Stimulated activated CD8-positive, alpha-beta memory T cell treated with anti-CD3 and anti-CD28 coated beads, Interleukin-15, amount 100 ng/mL, for 24 hours (primary cell): ENCODE measurements at places on chromosomes 1 and 21.

DNA sequence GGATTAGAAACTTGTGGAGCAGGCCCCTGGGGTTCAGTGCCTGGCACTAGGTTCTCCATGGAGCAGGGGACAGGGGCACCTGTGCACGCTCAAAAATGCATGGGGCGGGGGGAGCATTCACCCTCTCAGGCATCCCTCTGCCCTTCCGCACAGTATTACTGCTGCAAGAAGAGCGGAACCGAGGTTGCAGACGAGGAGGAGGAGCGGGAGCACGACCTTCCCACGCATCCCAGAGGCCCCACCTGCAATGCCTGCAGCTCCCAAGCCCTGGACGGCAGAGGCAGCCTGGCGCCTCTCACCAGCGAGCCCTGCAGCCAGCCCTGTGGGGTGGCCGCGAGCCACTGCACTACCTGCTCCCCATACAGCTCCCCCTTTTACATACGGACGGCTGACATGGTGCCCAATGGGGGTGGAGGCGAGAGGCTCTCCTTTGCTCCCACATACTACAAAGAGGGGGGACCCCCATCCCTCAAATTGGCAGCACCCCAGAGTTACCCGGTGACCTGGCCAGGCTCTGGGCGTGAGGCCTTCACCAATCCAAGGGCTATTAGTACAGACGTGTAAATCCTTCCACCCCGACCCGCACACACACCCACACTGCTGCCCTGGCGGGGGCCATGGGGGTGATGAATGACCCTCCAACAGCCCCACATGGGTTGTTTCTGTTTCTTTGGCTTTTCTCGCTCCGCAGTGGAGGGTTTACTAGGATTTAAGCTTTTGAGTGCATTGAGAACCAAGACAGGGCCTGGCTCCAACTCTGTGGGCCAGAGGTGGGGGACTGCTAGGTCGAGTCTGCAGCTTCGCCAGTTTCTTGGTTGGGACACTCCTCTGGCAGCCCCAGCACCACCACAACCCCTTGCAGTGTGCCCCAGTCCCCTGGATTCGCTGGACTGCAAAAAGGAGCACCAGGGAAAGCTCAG is 63.7 kb downstream of the TOR1AIP2 start:
- DNase-seq = no peak

DNA sequence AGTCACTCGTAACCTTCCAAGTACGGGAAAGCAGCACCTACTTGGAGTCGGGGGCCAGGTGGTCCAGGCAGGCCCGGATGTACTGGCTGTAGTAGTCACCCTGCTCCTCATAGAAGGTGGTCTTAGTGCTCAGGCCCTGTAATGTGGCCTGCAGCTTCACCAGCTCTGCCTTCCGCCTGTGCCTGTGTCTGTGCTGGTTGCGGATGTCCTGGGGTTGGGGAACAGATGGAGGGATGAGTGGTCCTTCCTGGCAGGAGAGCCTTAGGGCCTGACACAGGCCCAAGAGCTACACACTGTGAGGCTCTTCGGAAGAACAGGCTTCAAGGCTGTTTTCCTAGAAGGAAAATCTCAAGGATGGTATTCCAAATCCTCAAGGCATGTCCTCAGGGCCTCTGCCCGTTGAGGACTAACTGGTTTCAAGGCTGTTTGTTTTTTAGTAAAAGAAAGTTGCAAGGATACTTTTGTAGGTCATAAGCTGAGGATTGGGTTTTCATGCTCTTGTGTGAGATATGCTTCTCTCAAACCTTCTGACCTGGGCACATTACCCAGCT is 28.4 kb upstream of the MEF2D start:
- no peak for DNase-seq

DNA sequence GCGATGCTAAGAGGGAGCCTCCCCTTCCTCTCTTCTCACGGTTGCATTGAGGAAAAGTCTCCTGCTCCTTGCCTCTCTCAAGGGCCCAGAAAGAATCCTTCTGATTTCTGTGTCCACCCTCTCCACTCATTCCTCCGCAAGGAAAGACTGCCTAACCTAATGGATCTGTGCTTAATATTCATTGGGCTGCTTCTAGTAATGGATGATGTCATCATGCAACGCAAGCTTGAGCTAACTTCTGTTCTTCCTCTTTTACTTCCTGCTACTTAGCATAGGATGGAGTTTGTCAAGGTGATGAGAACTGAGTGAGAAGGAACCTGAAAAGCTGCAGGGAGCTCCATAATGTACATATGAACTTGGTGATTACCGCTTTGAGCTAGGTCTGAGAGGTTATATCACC is 35.2 kb upstream of the HMGB4 start:
- no peak for DNase-seq

DNA sequence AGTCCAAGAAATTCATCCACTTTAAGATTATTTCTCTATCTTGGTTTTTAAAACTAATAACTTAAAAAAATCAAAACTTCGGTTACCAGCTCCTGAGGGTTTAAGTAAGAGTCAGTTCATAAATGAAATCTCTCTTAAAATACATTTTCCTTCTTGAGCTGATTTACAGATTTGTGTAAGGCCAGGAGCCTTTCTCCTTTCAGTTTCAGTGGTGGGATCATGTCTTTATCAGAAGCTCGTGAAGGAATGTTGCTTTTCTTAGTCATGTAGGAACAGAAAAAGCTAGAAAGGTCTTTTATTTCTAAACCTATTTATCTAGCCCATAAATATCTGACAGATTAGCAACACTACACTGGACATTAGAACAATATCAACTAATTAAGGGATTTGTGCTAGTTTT is 390.2 kb downstream of the GPATCH2 start:
- no peak for DNase-seq

- no peak for DNase-seq
Measured at GRCh38 chr1:93095804-93096585, 16.9 kb downstream of the MTF2 start.

DNA sequence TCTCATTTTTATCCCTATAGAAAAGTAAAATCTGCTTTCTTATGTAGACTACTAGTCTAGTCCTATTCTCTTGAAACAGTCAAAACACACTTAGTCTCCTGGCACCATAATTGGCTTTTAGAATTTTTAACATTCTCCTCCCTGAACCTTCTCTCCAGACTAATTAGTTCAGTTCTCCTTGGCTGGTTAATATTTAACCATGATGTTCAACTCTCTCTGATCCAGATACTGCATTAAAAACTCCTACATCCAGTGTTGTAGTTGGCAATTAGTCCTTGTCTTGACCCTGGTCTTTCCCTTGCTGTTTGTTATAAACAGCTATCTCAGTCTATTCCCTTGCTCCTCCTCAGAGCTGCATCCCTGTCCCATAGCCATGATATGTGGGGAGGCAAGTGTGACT is 422.9 kb upstream of the BEND5 start:
- no peak for DNase-seq

DNA sequence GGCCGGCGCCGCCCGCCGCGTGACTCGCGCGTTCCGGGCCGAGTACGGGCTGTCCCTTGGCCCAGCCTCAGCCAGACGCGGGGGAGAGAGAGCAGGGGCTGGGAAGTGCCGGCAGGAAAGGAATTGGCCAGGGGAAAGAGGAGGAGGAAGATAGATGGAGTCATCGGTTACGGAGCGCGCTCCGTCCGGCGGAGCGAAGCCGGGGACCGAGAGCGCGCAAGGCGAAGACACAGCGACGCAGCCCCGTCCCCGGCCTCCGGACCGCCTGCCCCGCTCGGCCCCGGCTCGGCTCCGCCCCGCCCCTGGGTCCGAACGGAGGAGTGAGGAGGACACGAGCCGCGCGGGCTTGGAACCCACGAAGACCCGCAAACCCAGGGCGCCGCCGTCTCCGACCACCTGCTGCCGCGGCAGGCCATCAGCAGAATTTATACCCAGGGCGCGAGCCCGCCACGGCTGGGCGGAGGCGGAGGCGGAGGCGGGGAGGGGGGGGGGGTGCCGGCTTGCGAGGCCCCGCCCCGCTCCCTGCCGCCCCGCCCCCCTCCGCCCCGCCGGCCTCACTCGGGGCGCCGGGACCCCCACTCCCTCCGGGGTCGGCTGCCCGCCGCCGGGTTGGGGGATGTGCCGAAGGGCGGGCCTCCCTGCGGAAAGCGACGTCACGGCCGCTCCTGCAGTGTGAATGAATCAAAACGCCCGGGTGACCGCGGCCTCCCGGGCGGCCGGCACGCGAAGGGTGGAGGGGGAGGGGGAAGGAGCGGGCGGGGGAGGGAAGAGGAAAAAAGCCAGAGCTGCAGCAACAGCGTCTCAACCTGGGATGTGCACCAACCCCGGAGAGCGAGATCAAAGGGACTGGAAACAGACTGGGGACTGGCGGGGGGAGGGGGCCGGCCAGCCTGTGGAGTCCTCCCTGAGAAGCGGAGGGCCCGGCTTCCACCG is at the start of gene LHX4:
Gene LHX4 (plus strand): TSS at position 782 of the 933 bp plus-strand sequence. CDS start 266 bp downstream, outside the sequence.
- DNase-seq = no peak

DNA sequence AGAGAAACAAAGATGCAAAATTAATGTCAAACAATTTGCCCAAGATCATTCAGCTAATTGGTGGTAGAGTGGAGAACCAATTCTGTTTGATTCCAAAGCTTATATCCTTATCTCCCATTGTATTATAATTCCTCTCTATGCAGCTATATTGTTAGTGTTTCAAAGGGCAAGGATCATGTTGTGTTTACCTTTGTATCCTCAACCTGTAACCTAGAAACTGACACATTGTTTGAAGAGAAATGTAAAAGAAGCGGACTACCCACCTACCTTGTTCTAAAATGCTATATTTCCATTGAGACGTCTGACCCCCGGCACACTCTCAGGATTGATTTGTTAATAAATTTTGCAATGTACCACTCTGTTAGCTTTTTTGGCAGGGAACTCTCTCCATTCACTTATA is 9.3 kb downstream of the RAVER2 start:
- DNase-seq = no peak

GRCh38 chr1:117796226-117796625 is 133.2 kb downstream of the GDAP2 start:
- no peak for DNase-seq

DNA sequence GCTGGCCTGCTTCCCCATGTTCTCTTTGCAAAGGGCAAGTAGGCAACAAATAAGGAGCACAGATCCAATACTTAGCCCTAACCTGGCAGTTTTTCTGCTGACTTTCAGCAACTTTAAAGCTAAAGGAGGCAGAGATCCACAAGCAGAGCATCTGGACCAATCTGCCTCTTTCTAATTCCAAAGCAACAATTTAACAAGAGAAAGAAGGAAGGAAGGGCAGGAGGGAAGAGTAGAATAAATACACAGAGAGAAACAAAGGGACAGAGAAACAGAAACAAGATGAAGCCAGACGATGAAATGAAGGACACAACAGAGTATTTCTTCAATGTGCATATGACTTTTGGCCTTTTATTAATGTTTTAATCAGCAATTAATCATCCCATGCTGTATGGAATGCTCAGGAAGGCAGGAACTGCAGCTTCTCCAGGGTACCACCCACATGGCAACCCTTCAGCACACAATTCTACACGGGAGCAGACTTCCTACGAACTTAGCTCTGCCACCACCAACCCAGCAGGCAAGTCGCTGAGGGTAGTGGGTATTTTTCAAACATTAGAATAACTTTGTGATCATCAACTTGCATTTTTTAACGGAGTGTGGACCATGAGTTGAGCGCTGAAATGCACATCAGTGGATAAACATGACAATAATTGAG is 15.3 kb downstream of the CLCC1 start:
- no peak for DNase-seq

- DNase-seq = no peak
Measured at GRCh38 chr1:12336413-12336812, 106.6 kb downstream of the VPS13D start.

GRCh38 chr1:14345946-14346550 is 252.4 kb upstream of the KAZN start:
- DNase-seq = no peak

DNA sequence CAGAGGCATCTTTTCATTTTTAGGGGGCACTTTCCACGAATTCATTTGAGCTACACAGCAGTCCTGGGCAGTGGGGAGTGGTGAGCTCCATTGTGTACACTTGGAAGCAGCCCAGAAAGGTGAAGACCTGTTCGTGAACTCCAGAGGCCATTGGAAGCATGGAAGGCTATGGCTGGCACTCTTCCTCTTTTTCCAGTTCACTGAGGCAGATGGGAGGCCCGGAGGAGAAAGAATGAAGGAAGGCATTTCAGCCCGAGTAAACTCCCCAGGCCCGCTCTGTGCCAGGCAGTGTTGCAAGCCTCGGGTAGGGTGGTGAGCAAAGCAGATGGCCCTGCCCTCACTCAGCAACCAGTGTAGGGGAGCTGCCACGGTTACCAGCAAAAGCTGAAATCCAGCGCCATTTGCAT is 673 bp upstream of the DHCR24 start:
- DNase-seq = no peak

- DNase-seq = no peak
Measured at GRCh38 chr1:221637641-221638041, 104.2 kb downstream of the DUSP10 start.

DNA sequence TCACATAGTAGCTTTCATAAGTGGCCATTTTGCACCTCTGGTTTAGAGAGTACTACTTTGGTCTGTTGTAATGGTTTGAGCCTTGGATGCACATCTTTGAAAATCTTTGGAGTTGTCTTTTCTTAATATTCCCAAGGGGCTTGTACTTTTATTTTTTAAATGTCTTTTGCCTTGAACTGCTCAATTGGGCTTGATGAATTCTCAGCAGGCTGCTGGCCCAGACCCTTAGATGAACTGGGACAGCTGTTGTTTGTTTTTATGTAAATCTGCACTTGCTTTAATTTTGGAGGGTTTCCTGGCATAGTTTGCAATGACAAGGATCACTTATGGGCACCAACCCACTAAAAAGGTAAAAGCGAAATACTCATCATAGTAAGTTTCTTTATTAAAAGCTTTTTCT is 24.9 kb downstream of the NGF start:
- DNase-seq = no peak

DNA sequence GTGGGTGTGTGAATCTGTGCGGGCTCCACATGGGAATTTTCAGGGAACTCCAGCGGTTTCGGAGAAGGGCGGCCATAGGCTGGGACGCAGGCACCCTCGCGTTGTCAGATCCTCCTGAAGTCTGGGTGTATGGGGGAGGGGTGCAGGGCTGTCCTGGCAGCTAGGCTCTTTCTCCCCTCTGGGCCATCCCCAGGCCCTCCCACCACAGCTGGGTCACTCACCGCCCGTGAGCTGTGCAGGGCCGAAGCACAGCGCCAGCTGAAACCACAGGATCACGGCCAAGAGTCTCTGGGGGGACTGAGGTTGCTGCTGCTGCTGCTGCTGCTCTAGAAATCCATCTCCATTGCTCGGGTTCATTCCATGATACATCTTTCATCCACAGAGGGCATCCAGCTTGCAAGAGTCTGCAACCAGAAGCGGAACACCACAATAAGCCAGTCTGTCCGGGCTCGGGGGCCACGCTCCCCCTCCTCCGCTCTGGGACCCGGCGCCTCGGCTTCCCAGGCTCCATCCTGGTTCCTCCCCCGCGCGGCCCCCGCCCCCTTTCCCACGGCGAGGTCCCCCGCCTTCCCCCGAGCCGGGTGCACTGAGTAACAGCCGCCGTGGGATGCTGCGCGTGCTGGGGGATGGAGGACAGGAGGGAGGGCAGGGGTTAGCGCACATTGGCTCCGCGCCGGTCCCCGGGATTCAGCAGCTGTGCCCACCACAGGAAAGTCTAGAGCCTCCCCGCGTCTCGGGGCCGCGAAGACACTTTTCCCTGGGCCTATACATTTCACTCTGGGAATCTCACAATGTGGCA is 720 bp downstream of the SUSD4 start:
- DNase-seq = no peak

GRCh38 chr1:115690972-115691371 is 49.2 kb downstream of the VANGL1 start:
- no peak for DNase-seq
